Uterus (tissue), 4 donors: ENCODE measurements at places on chromosomes 3 and 15.

- DNase-seq = no peak
These were observed 163.9 kb downstream of the DCLK3 start for GRCh38 chr3:36600404-36600803.

- DNase-seq = no peak
These were observed 172.3 kb upstream of the MCTP2 start for GRCh38 chr15:94059013-94059587.

GRCh38 chr3:115581362-115582135 lies 41.8 kb upstream of the GAP43 start:
- DNase-seq = no peak

DNA sequence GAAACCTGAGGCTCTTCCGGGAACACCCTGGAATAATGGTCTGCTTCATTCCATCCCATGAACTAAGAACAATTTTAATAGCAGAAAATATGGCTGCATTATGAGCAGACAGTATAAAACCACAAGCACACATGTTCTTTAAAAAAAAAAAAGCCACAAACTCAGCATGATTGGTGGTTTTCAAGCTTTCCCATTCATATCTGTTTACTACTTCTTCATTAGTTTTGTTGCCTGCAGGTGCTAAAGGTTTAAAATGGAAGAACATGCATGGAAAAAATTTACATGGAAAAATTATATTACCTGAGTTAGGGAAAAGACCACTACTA lies 137.9 kb upstream of the HES1 start:
- DNase-seq = no peak
